Stimulated activated CD8-positive, alpha-beta memory T cell treated with anti-CD3 and anti-CD28 coated beads, Interleukin-2, amount 100 ng/mL, for 1 hour (primary cell): ENCODE measurements at places on chromosomes 4 and X.

DNA sequence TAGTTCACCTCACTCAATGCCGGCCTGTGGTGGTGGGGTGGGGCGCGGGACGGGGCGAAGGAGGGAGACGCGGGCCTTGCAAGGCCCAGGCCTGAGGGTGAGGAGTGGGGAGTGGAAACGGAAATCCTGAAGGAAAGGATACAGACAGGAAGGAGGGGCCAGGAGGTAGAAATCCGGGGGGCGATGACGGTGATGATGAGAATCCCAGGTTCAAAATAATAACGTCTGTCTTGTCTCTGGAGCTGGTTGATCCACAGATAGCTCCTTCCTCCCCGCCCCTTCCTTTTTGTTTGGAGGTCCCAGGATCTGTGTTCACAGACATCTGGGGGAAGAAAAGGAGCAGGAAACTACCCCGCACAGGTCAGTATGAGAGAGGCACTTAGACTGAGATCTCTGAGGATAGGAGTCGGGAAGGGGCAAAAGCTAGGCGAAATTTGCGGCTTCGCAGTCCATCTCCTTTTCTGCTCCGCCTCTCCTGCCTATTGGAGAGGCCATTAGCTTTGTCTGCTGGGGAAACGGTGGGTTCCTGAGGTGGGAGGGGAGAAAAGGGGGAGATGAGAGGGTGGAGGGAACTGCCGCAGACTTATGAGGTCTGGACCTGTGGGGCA, 746 bp downstream of the TCEAL7 start:
- no peak for DNase-seq

DNA sequence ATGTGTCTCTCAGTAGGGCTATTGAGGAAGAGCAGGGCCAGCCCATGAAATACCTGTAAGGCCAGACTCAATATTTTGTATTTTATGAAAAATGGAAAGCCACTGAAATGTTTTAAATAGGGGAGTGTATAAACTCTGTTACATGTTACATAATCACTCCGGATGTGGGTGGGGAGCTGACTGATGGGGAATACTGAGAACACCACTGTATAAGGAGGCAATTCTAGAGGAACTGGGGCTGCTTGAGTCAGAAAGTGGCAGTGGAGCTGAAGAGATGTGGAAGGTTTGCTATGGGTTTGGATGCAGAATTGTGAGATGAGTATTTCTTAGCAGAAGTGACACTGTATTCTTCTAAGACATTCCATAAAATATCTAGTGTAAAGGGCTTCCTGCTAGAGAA, 647.8 kb upstream of the LCORL start:
- no peak for DNase-seq

DNA sequence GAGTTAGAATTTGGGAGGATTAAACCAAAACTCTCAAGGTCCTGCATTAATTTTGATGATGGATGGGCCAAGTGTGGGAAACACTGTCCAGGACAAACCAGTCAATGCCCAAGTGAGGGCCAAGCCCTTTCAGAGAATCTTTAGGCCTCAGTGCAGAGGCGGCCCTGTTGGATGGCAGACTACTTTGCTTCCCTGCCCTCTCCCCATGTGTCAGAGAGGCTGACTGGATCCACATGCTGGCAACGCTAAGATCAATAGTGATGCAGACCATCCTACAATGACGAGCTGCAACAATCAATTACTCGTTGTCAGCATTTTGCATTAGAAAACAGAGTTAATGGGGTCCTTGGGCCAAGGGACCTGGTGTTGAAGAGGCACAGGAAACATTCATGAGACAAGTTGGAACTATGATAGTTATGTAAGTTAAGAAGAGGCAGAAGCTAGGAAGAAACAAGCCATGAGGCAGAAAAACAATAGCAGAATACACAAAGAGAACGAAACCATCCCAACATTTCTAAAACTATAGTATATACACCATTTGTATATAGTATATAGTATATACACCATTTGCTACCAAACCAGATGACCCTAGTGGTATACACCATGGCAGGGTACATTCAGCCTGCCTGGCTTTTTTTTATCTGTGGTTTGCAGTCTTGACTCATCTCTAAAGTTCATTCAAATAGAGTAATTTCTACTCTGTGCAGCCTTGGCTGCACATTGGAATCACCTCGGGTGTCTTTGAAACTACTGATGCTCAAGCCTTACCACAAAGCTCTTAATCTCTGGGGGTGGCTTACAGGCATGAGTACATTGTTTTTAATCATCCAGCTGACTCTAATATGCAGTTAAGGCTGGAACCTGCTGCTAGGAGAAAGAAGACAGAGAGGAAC, 147.7 kb upstream of the GYPA start:
- DNase-seq, result no peak

GRCh38 chr4:52957220-52957686, 95.1 kb downstream of the RASL11B start:
- no peak for DNase-seq

DNA sequence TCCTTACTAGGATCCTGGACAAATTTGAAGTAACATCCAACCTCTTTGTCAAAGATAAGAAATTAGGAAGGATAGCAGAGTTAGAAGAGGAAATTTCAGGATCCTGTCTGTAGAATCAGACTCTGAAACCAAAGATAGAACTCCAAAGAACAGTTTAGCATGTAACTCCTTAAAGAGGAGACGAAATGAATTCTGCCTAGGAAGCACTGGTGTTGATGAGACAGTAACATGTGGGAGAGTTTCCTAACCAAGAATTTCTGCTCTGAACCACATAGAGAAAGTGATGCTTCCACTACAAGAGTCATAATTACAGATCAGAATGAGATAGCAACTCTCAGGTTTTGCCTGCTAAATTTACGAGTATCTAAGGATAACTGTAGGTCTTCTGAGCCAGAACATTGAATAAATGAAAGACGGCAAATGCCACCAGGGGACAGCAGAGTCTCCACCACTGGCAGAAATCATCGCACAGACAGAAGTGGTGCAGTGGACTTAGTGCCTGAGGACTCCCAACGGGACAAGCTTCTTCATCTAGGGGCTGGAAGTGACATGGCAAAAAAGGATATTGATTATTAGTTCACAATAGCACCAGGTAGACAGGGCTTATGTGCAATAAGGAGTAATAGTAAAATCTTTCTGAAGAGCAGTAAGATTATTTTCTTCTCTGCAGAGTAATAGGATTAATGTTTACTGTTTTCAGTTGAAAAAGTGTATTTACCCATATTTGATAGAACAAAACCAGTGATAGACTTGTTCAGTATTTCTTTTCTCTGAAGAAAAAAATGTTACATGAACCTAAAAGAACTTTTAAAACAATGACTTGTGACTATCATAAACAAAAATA, 6.7 kb upstream of the PPID start:
- peak; percentile 28 for DNase-seq

GRCh38 chrX:44432641-44433040, 89.2 kb upstream of the EFHC2 start:
- no peak for DNase-seq

- DNase-seq, result no peak
Measured at GRCh38 chr4:110139815-110140214, 58.6 kb downstream of the ELOVL6 start.
